Esophagus squamous epithelium (tissue), 5 donors: ENCODE measurements at places on chromosomes 2 and 18.

DNA sequence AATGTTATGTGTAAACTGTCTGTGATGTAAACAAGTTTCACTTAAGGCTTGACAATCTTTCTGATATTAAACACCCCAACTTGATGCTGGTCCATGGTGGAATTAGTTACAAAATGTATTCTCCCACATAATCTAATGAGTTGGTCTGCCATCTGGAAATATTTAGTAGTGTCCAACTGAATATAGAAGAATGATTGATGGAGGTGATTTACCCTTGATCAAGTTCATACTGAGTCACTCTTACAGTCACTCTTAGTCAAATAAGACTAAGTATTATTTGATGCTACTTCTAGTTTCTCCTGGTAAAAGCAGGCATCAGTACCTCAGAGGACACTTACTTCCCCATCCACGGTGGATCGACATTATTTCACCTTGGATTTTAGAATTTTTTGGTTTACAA is 198.1 kb downstream of the SATB2 start:
- no peaks in the 10 kb centered on the region for H3K4me1 ChIP-seq
- H3K4me3 ChIP-seq = no peak overlapping the region

- peaks cover 5% of the 10 kb centered on the region for H3K4me1 ChIP-seq
- H3K27ac ChIP-seq = no peak overlapping the region
- H3K36me3 ChIP-seq = no peaks in the 10 kb centered on the region
- DNase-seq = no peak
- H3K27me3 ChIP-seq = no peaks in the 10 kb centered on the region
These were observed 75.2 kb downstream of the TMEFF2 start for GRCh38 chr2:192119536-192119935.

DNA sequence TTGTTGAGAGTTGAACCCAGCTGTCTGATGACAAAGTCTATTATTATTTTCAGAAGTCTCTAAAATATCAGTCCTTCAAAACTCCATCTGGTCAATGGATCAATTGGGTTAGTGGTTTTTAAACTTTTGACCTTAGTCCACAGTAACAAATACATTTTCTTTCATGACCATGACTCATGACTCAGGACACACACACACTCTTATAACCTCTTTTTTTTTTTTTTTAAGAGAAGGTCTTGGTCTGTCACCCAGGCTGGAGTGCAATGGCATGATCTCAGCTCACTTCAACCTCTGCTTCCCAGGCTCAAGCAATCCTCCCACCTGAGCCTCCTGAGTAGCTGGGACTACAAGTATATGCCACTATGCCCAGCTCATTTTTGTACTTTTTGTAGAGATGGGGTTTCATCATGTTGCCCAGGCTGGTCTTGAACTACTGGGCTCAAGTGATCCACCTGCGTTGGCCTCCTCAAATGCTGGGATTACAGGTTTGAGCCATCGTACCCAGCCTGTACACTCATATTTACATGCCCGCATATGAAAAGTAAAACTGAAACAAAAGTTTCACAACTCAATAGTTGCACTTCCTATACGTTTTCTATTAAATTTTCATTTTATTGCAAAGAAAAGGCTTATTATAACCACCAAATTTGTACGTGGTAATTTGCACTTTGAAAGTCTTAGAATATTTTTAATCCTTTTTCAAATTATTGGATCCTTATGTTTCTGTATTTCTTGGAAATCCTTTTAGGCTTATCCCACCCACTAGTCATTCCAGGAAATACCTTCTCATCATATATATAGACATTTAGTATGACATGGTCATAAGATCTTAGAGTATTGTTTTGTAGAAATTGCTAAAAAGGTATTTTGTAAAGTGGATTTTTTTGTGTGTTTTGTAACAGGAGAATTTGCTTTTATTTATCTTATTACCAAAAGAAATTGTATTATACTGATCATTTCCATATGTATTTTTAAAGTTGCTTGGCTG is 199.0 kb downstream of the LPIN1 start:
- no peak overlapping the region for H3K4me3 ChIP-seq
- H3K4me1 ChIP-seq = no peaks in the 10 kb centered on the region
- H3K27ac ChIP-seq = no peak overlapping the region
- H3K27me3 ChIP-seq = no peaks in the 10 kb centered on the region

DNA sequence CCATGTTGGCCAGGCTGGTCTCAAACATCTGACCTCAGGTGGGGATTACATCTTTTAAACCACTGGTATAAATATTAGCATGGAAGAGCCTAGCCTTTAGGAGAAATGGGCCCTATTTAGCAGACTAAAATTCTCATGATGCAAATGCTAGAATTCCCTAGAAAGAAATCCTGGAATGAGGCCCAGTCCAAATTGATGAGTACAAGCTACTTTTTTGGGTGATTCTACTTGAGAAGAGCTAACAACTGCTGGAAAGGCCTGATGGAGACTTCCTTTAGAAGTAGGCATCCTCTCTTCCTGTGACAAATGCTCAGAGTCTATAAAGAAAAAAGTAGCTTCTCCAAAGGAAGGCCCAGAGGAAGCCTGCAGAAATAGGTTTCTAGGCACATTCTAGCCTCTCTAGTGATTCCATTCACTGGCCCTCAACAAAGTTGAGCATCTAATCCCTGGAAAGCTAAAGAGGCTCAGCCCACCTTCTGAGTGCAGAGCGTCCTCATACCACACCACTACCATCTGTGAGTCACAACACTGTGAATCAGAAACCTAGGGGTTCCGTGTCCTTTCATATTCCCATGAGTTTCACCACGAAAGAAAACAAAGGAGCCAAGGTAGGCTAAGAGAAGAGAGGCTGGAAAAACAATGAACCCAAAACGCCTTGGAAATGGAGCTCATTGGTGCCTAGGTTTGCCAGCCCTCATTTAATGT is 183.1 kb downstream of the C1D start:
- no peak overlapping the region for H3K4me3 ChIP-seq
- no peak for DNase-seq
- H3K27ac ChIP-seq = no peak overlapping the region
- H3K4me1 ChIP-seq = no peaks in the 10 kb centered on the region
- no peaks in the 10 kb centered on the region for H3K36me3 ChIP-seq
